ENCODE measurements at places on chromosomes 1 and 21.

DNA sequence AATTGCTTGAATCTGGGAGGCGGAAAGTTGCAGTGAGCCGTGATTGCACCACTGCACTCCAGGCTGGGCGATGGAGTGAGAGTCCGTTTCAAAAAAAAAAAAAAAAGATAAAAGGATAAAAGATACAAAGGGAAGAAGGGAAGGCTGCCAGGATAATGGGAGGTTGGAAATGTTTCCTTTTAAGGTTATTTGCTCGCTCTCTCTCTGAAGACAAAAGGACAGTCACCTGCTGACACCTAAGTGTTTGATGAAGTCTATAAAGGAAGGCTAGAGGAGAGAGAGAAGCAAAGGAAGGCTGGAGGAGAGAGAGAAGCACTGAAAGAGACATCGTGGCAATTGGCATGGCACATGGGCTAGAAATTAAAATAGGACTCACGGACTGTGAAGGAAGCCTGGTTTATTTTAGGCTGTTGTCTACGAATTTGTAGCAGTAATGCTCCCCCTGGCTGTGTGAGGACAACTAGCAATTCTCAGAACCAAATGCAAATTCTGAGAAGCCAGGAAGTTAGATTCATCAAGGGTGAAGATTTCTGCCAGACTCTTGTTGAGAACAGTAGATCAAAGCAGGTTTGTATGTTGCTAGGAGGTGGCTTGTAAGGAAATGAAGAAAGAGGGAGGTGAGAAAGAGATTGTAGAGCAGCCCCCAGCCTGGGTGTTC, 154.2 kb downstream of the ZP4 start:
- no peak for DNase-seq

GRCh38 chr1:35717911-35718476, 690 bp downstream of the C1orf216 start:
- peak; percentile 60 for DNase-seq

DNA sequence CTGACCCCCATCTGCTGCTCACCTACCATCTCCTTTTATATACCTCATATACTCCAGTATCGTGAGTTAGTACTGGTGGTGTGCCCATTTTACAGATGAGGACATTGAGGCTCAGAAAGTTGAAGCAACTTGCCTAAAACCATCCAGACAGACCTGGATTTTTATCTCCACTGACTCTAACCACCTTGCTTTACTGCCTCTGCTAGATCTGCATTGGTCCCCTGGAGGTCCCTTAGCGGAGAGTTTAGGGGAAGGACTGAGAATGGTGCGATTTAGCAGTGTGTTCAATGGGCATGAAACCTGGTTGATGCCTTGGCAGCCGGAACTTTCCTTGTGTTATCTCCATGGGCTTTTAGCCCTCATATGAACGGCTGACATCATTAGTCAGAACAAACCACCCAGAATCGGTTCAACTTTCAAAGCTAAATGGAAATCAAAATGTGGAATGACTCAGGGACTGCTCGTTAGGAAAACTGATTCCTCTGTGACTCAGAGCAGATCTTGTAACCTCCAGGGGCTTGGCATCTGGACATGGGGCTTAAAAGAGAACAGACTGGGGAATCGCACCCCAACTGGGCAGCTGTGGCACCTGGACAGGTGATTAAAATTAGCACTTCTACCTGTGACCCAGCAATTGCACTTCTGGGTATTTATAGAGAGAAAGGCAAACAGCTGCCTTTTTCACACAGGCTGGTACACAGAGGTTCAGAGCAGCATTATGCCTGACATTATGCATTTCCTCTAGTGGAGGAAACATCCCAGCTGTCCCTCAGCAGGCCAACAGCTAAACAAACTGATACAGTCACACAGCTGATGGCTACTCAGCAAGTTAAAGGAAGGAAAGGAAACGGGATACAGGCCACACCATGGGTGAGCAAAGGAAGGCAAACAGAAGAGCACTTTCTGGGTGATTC, 25.3 kb downstream of the TMEM51 start:
- no peak for DNase-seq

DNA sequence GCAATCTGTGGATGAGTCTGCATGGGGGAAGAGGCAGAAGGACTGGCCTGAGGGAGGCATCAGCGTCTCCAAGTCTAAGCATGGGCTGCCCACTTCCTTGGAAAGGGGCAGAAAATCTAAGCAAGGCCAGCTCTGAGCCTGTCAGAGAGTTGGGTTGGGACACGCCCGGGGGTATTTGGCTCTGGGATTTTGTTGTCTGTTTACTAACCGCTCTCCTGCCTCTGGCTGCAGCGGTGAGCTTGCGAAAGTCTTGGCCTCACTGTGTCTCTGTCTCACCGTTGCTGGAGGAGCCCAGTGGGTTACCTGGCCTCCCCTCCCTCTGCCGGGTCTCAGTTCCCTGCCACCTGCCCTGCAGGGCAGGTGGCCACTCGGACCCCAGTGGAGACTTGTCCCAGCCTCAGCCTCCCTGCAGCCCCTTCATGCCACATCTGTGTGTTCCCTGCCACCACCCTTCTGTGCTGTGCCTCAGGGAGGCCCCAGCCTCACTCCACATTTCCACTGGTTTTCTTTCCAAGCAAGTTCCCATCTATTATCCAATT, 33.7 kb downstream of the EDN2 start:
- DNase-seq = no peak

DNA sequence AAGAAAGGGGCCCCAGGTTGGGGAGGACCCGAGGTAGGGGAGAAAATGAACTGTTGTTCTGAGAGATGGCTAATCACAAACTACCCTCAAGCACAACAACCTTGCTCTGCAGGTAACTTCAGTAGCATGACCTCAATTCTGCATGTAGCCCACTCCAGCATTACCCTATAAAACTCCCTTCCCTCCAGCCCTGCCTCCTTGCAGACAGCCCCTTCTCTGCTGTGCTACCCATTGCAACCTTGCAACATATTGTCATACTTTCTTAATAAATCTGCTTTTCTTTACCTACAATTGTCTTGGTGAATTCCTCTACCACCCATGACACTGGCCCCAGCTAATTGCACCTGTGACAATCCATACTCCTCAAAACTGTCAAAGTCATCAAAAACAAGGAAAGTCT, 428.9 kb downstream of the MATN1 start:
- no peak for DNase-seq

- no peak for DNase-seq
Measured at GRCh38 chr1:87560601-87561360, 232.1 kb downstream of the LMO4 start.

- DNase-seq = peak; percentile 82
Measured at GRCh38 chr1:223845037-223845809, 524 bp downstream of the TP53BP2 start.

GRCh38 chr1:117582451-117582850, 23.4 kb upstream of the TENT5C start:
- no peak for DNase-seq

DNA sequence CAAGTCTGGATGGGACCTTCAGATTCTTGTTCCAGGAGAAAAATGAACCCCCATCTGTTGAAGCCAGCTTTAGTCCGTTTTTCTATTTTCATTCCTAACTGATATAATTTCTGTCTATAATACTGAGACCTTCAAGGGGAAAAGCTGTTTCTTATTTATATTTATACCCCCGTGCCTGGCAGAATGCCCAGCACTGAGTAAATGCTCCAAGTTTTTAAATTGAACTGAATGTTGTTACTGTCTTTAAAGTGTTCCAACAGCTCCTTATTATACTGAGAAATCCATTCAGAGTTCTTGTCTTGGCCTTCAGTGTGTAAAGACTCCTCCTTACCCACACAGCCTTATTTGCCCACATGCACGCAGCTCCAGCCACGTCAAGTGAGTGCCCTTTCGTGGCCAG, 178.6 kb upstream of the HMGB4 start:
- DNase-seq = no peak

- DNase-seq = peak; percentile 30
Measured at GRCh38 chr21:28991861-28992525, 684 bp downstream of the LTN1 start.

- DNase-seq = no peak
Measured at GRCh38 chr1:64878931-64879611, 87.3 kb downstream of the JAK1 start.

GRCh38 chr21:45901061-45901690, 80.4 kb upstream of the COL6A1 start:
- DNase-seq = no peak

Data from ovary (tissue), 10 donors.